Inflammatory macrophage treated with lipopolysaccharide for 1 hour (primary cell): ENCODE measurements at places on chromosomes 11 and 22.

DNA sequence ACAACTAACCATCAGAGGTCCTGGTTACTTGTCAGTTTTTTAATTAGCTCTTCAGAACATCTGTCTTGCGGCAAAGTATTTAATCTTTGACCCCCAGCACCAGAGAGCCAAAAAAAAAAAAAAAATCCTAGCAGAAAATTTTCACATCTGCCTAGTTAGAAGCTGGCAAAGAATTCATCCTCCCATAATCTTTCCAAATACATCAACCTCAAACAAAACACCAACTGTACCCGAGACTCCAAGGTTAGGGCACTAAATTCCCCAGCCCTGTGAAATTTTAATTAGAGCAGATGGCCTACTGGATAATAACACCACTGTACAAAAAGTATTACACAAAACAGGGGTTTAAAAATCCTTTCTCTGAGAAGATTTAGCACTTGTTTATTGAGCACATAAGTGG lies 55.7 kb downstream of the RAB38 start:
- no peak for DNase-seq

DNA sequence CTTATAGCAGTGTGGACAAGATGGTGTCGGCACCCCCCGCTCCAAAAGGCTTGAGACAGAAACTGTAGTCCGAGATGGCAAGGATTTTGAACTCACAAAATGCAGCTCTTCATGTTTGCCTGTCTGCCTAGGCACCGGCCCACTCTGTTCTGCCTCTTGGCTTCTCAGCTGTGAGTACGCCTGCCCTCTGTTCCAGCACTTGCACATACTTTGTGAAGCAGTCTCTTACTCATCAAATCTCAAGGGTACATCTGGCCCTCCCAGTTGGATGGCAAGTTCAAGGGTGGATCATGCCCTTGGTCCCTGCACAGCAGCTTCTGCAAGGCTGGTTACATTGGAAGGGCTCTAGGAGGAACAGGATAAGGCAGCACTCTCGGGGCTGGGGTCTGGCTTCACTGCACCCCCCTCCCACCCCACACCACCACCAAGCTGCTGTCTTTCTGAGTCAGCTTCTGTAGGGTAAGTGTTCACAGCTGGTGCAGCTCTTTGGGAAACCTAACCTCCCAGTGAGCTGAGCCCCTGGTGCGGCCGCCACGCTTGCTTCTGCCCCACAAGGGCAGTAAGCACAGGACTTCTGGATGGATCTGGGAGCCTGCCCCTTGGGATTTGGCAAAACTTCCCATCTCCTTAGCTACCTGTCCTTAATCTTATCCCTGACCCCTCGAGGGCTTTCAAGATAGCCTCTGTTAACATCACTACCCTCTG lies 37.2 kb downstream of the FAM83F start:
- DNase-seq: no peak

- DNase-seq: no peak
Observed at GRCh38 chr11:534396-535209, 773 bp downstream of the HRAS start.

DNA sequence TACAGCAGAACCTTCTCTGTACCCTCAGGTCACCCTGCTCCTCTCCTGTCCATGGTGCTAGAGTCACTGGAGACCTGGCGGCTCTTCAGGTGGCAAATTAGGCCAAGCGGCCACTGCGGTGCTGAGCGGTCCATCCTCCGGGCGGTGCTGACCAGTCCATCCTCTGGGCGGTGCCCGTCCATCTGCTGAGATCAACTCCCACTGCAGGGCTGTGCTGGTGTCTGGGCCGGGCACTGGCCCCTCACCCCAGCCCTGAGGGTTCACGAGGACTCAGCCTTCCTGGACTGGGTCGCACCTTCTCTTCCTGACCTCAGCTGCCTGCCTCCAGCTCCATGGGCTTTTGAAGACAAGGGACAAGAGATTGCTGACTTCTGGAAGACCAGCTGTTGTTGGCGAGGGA lies 782.9 kb downstream of the BRD1 start:
- DNase-seq: no peak

DNA sequence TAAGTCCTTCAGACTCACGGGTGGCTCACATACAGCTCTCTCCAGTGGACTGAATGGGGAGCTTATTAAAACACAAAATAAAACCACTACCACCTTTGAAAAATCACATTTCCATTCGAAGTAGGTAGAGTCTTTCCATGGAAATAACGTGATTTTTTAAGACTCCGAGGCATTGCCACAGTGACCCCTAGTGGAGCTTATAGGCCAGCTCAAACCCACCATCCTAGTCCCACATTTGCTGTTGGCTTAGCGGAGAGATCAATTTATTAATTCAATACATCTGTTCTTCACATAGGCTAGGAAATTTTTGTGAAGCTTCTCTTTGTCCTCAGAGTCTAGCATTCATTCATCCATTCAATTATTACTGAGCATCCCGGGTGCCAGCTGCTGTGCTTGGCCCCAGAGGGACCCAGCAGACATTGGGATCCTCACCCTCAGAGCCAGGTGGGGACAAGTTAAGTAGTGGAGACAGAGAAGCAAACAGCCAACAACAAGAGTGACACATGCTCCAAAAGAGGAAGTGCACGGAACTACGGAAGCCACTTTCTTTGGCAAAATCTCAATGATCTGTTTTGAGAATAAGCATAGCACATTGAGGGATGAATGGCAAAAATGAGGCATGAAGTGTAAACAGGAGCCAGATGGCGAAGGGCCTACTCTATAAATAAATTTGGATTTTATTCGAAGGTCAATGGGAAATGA lies 10.2 kb upstream of the P4HA3 start:
- DNase-seq: peak; percentile 31

- no peak for DNase-seq
Observed at GRCh38 chr22:48629631-48630432, 1197.8 kb downstream of the BRD1 start.

DNA sequence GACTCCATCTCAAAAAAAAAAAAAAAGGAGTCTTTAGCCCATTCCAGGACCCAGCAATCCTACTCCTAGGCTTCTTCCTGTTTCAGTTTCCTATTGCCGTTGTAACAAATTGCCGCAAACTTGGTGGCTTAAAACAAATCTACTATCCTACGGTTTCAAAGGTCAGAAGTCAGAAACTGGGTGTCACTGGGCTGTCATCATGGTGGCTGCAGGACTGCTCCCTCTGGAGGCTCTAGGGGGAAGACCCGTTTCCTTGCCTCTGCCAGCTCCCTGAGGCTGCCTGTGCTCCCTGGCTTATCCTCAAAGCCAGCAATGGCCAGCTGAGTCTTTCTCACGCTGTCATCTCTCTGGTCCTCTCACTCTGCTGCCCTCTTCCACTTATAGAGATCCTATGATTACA lies 8.7 kb upstream of the DAGLA start:
- DNase-seq: peak; percentile 83

DNA sequence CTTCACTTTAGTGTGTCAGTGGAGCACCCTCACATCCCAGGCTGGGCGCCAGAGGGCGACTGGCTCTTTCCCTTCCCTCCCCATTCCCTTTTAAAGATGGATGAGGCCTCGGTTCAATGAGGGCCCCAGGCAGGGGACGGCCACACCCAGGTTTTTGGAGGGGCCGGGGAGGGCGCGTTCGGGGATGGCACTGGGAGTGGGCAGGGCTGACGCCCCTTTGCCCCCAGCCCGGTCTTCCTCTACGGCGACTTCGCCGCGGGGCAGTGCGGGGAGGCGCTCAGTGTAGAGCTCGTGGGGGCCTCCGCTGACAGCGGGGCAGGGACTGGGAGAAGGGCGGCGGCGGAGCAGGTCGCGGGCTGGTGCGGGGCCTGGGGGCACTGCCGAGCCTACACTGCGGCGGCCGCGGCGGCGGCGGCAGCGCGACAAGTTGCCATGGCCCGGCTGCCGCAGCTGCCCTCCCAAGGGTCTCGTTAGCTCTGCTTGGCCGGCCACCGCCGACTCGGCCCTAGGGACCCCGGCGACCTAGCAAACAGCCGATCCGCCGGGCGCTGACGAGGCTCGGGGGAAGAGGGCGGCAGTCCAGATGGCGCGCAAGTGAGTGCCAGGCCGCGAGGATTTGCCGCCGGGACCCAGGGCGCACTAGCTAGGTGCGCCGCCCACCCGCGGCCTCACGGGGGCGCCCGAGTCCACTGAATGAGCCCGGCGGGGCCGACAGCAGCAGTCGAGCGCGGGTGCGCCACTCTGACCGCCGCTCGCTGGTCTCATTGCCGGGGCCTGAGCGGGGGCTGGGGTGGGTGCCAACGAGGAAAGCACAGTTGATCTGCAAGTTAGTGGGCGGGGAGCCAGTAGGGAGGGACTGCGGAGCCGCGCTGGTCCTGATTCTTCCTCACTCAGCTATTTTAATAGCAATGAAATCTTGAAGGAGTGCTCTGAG lies 92.7 kb downstream of the RRM1 start:
- peak; percentile 90 for DNase-seq

GRCh38 chr11:110613197-110613918 lies 98.9 kb downstream of the ARHGAP20 start:
- no peak for DNase-seq

- DNase-seq: no peak
Observed at GRCh38 chr22:32557925-32558324, 83.3 kb downstream of the FBXO7 start.

DNA sequence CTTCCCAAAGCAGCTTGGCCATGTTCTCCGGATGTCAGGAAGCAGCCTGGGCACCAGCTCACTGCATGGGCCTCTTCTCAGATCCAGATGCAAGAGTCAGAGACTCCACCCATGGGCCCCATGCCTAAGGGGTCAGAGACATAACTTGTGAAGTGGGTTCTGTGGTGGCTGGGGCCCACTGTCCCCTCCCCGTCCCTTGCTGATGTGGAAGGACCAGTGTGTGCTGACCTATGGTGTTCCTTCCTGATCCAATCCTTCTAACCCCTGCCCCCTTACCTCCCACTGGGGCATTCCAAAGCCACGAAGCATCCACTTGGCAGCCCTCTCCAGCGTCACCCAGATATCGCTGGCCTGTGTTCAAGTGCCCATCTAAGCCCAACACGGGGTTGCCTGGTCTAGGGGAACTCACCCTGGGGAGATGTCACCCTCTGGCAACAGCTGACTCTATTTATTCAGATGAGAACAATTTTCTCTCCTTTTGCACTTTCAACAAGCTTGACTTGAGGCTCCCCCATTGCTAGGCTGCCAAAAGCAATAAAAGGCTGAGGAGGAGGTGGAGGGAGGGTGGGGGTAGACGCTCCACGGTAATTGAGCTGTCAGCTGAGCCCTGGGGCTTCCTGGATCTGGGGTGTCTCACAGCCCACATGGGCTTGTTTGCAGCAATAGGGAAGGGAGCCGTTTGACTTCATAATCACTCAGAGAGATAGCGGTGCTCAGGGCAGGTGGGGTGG lies 158.5 kb downstream of the ADAMTS15 start:
- no peak for DNase-seq

- DNase-seq: no peak
Observed at GRCh38 chr11:117179048-117179999, 781 bp downstream of the SIDT2 start.

DNA sequence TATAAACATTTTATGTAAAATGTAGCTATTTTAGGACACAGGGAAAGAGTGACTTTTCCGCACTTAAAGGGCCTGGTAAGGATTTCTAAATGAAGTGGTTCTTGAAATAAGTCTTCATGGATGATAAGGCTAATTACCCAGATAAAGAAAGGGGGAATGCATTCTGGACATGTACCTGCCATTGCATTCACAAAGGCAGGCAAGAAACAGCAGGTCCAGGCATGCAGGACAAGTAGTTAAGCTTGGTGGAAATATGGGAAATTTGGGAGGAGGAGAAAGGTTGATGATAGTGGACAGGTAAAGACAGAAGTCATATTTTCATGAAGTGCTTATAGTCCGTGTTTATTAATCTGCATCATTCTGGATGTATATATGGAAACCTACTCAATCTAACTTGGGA lies 621.2 kb downstream of the NTM start:
- DNase-seq: no peak

DNA sequence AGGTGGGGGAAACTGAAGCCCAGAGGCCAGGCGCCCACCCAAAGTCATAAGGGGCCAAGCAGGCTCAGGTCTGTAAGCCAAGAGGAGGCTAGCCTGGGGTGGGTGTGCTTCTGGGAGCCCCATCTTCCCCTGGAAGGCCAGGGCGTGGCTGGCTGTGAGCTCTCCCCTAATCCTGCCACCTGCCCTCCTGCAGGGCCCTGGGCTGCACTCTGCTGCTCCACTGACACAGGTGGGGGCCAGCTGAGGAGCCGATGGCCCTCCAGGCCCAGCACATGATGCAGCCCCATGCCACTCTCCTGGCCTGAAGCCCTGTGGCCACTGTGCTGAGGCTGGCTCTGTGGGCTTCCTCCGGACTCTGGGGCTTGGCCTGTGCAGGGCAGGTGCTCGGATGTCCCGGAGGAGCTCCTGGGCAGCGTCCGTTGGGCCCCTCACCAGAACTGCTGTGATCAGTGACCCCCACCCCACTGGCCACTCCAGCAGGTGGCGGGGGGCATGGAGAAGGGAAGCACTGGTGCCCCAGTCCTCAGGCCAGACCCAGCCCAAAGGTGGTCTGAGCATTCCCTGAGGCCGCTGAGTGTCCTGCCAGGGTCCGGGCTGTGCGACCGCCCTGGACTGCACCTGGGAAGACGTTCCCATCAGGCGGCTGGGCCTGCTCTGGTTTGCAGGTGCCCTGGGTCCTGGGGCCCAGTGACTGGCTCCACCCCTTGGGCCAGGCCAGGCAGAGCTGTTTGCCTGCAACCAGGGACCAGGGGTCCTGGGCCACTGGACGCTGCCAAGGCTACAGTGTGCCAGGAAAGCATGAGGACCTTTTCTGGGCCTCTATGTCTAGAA lies 8.5 kb downstream of the PIM3 start:
- DNase-seq: no peak

GRCh38 chr11:114183044-114183511 lies 113.1 kb upstream of the NNMT start:
- no peak for DNase-seq

DNA sequence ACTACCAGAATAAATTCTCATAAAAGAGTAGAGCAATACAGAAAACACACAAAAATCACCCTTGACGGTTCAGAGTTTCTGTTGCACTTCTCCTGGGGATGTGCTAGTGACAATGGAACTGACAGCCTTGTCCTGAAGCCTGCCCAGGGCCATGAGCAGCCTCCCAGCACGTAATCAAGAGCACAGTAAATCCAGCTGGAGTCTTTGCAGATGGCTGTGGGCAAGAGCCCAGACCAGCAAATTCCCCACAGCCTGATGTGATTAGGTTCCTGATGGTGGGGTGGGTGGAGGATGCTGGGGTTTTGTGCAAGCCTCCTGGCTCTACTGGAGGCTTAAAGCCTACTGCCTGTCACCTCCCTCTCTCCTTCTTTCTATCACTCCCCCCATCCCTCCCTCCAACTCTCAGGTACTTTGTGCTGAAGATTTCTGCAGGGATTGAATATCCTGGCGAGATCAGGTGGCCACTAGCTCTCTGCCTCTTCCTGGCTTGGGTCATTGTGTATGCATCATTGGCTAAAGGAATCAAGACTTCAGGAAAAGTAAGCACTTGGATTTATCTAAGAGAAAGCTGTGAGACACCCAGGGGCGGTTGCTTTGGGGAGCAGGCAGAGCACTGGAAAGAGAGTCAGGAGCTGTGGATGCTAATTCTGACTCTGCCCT lies 18.1 kb downstream of the SLC6A5 start:
- DNase-seq: no peak
